Activated CD4-positive, alpha-beta memory T cell treated with anti-CD3 and anti-CD28 coated beads, Interleukin-2, amount 10 ng/mL, durations not matched to agents 7 days and 5 days (primary cell): ENCODE measurements at places on chromosomes 2 and 18. TPM values are rescaled to one million over a fixed set of nuclear protein-coding genes. Genes with fewer than 3 reads are reported as not detected.

CROCC2 gene
- not detected for total RNA-seq

DSC3 gene
- total RNA-seq: not detected

FOXI3 gene
- not detected for total RNA-seq

IL36RN gene
- total RNA-seq: not detected

STARD6 gene
- total RNA-seq: not detected
